ENCODE measurements at places on chromosomes 16 and 17.

- DNase-seq = no peak
Observed at GRCh38 chr16:76059186-76059585, 218.0 kb upstream of the CNTNAP4 start.

DNA sequence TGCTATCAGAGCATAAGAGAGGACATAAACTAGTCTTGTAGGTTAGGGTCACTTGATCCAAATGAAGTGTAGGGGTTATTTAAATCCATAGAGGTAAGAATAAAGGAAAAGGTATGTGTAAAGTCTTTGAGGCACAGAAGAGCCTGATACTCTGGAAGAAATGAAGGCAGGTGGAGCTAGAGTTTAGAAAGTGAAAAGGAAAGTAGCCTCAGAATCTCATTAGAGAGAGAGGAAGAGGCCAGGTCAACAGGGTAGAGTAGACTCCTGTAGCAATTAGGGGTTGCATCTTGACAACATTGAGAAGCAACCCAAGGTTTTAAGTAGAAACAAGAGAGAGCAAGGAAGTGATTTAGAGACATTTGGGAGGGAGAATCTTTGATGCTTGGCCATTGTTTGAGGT, 235.2 kb upstream of the SOX9 start:
- DNase-seq = no peak

- DNase-seq = no peak
Observed at GRCh38 chr17:82937411-82938371, 97.9 kb upstream of the ZNF750 start.

- no peak for DNase-seq
Observed at GRCh38 chr17:41686281-41686680, 2.4 kb upstream of the EIF1 start.

DNA sequence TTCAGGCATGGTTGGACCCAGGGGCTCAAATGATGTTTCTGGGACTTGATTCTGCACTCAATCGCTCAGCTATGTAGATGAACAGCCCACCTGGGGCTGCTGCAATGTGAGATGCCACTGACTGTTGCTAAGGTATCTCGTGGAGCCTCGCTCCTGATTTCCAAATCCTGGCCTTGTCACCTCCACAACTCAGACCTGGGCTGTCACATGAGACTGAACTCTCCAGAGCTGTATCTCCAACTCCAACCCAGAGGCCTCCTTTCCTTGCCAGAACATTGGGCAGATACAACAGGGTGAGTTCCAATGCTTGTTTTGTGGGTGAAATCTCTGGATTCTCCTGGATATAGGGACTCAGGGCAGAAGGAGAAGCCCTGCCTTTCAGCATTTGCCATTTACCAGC, 79.5 kb downstream of the GNAO1 start:
- no peak for DNase-seq
